ENCODE measurements at places on chromosomes 4 and X.

DNA sequence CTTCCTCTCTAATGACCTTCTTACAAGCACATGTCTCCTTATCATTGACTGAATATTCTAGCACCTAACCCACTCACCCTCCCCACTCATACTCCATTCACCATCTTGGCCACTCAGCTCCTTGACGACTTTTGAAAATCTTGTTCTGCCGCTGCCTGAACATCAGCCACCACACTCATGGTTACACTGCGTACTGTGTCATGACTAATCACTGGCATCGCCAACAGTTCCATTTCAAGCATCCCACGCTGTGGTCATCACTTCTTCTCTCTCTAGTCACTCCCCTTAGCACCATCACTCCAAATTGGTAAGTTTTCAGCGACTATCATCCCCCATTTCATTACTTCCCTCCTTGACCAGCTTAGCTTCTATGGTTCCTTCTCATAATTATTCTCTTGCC is 352.8 kb downstream of the MAPK10 start:
- no peak for DNase-seq

GRCh38 chr4:105644257-105644656 is 64.2 kb downstream of the INTS12 start:
- no peak for DNase-seq

- DNase-seq = no peak
These were observed 1.0 kb downstream of the TRMT44 start for GRCh38 chr4:8441499-8442091.

DNA sequence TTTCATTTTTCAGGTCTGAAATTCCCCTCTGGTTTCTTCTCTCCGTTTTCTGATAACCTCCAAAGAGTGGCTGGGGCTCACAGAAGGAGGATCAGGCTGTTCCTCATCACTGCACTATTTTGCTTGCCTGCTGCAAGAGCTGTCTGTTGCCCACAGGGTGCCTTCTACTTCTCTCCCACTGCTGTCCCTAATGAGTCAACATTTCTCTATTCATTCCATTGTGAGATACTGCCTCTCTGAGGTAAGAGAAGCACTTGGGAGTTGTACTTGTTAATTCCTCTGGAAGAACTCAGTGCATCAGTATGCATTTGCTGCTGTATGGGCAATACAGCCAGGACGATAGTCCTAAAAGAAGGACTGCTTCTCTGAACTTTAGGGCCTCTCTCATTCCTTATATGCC is 34.8 kb downstream of the CT47B1 start:
- DNase-seq = peak; percentile 64

DNA sequence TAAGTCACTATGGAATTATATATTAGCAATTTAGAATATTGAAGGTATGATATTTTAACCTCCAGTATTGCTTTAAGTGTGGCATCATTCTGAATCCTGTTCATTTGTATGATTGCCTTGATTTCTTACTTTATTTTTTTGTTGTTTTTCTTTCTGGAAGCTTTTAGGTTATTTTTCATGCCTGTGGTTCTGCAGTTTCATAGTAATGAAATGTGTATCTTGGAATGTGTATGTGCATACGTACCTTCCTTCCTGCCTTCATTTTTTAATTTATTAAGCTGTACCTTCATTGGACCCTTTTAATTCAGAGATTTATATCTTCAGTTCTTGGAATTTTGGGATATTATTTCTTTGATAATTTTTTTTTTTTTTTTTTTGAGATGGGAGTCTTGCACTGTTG is 22.1 kb downstream of the CPEB2 start:
- DNase-seq = peak; percentile 61

GRCh38 chr4:54473798-54474197 is 184.0 kb upstream of the KIT start:
- DNase-seq = no peak

DNA sequence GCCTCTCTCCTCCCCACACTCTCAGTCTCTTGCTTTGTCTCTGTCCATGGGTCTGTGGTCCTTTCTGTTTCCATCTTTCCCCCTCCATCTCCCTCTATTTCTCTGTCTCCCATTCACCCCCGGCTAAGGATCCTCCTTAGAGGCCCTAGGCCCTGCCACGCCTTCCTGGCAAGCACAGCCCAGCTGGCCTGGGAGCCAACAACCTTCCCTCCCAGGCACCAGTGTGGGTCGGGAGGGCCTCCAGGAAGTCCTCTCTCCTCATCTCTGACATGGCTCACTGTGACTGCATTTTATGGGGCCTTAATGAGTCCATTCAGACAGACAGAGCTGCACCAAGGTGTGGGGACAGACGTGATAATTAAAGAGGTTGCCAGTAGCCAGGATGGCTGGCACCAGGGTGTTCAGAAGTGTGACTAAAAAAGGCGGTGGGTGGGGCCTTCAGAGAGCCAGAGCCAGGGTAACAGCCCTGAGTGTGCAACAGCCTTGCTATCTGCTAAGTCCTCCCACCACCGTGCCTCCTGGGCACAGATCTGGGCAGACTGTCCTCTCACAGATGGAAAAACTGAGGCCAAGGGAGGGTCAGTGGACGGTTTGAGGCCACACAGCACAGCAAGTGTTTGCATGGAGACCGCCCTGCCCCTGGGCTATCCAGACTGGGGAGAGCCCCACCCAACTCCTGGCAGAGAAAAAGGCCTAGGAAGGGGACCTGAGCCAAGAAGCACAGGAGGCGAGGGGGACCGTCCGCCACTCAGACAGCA is 31.5 kb downstream of the BLOC1S4 start:
- DNase-seq = no peak

DNA sequence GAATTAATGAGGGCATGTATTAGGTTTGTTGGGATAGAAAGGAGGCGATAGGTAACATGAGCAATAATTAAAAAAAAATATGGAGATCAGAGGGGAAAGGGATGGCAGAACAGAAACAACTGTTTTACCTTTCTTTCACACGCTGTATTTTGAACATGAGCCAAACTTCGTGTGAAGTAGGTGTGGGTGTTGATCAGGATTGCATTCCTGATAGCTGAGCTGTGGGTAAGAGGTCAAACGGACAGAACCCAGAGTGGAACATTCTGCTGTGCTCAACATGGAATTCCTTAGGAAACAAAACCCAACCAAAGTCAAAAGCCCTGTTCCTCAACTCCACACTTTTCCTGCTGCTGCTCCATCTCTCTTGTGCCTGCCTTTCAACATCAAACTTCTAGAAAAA is 162.5 kb upstream of the CASK start:
- no peak for DNase-seq

GRCh38 chr4:180190382-180190781 is 2052.8 kb upstream of the TENM3 start:
- no peak for DNase-seq

DNA sequence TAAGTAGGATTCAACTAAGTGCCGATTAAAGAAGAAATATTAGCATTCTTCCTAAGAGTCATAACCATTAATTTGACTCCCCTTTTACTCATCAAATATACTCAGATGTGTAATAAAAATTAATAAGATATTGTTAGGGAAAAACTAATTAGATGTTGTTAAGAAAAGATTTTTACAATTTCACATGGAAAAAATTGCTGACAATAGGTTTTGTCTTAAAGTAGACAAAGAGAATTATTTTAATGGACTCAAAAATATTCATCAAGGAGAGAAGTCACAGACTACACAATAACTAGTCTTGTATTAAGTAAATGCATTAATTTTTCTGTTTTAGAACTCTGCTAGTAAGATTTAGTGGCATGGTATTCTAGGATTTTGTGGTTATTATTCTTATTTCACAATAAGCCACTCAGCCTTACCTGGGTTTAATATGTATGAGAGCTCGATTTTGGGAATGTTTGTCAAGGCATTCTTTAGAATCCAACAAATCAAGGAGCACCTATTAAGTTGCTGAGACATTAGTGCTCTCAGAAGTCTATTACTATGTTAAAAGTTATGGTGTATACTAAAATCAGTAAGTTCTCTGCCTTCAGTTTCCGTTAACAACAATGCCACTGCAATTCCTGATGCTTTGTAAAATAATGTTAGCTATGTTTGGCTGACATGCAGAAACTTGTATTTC is 110.2 kb upstream of the UGT8 start:
- no peak for DNase-seq

GRCh38 chr4:153652051-153652784 is 31.9 kb upstream of the TLR2 start:
- no peak for DNase-seq

DNA sequence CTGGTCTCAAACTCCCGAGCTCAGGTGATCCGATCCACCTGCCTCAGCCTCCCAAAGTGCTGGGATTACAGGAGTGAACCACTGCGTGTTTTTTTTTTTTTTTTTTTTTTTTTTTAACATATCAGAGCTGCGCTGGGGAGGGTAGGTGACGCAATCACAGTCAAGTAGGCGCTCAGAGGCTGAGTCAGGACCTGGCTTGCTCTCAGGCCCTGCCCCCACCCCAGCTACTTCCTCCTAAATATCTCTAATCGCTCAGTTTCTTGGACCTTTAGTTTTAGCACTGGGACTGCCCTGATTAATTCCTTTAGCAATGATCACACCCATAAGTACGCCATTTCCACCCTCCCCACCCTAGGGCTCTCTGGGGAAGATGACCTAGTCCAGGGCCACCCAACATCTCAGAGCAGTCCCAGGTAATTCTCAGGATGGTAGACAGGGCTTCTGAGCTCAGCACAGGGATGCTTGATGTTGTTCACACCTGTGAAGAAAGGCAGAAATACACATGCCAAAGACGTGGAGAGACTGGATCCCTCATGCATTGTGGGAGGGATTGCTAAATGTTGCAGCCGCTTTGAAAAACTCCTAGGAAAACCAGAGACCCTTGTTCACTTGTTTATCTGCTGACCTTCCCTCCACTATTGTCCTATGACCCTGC is 50.2 kb downstream of the DDX3X start:
- DNase-seq = peak; percentile 71

DNA sequence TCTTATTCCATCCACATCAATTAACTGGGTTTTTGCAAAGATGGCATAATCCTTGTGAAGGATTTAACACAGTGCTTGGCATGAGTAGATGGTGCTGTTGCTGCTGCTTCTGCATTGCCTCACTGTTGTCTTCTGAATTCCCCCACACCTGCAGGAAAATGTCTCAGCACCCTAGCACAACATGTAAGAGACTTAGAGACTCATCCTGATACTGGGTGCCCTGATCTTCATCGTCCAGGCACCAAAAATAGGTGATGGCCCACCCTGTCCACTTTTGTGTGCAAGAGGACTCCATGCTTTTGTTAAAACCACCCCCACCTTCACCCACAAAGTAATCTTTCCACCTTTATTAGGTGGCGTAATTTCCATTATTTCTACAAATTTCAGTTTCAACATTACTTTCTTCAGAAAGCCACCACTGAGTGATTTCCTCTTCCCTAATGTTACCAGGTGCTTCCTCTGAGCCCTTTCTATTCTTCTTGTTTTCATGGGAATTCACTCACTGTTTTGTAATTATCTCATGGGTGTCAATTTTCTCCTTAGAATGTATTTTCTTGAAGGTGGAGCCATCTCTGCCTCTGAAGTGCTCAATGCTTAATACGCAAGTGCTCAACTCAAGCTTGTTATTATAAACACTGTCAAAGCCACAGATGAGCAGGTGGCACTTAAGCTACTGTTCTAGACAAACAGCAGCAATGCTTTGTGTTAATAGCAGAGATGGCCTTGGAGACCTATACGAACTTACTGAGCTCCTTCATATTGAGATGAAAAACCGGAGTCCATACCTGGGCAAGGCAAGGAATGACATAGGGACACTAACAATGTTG is 89.5 kb downstream of the HS3ST1 start:
- no peak for DNase-seq

DNA sequence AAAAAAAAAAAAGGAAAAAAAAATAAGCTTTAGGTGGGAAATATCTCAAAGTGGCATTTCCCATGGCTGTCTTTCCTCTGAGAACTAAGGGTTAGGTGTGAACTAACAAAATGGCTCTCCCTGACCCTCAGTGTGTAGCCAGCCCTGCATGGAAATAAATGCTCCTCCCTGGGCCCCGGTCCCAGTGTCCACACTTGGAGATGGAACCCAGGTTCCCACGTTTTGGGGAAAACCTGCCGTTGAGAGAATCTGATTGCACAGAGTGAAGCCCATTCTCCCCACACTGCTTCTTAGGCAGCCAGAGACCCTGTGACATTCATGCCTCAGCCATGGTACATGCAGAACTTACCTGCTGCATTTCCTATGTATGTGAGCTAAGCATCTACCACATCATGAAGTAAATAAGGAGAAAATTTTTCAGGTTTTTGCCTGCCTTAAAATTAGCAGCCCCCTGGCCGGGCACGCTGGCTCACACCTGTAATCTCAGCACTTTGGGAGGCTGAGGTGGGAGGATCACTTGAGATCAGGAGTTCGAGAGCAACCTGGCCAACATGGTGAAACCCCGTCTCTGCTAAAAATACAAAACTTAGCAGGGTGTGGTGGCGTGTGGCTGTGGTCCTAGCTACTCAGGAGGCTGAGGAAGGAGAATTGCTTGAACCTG is 34.5 kb downstream of the HTT-AS start:
- DNase-seq = no peak

Measured in AG10803 (cell line).